Activated CD8-positive, alpha-beta memory T cell treated with anti-CD3 and anti-CD28 coated beads for 1 hour (primary cell): ENCODE measurements at places on chromosomes 6 and 20.
A peak's percentile ranks its signal among the peaks of the same experiment; 100 is the strongest.

DNA sequence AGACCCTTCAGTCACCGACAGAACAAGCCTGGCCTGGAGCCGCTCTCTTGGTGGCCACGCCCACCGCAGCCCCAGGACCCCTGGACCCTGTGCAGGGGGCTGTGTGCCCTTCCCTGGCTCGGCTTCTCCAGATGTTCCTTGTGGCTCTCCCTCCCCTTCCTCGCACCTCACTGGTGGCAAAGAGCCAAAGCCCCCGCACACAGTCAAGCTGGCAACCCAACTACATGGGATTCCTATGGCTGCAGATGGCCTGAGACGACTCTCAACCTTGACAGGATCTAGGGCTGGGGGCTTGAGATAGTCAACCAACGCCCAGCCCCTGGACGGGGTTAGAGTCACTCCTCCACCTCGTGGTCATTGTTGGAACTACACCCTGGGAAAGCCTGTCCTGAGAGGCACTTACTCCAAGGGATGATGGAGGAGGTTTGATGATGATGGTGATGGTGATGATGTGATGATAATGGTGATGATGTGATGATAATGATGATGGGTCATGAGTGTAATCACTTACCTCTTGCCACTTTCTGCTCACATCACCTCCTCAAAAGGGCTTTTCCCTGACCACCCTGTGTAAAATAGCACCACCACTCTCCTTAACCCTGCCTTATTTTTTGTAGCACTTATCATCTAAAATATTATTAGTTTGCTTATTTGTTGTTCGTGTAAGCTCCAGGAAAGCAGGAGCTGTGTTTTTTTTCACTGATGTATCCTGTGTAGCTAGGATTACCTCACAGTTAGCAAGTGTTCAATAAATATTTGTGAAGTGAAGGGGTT lies 278.4 kb downstream of the LRFN2 start:
- DNase-seq, result peak; percentile 8

DNA sequence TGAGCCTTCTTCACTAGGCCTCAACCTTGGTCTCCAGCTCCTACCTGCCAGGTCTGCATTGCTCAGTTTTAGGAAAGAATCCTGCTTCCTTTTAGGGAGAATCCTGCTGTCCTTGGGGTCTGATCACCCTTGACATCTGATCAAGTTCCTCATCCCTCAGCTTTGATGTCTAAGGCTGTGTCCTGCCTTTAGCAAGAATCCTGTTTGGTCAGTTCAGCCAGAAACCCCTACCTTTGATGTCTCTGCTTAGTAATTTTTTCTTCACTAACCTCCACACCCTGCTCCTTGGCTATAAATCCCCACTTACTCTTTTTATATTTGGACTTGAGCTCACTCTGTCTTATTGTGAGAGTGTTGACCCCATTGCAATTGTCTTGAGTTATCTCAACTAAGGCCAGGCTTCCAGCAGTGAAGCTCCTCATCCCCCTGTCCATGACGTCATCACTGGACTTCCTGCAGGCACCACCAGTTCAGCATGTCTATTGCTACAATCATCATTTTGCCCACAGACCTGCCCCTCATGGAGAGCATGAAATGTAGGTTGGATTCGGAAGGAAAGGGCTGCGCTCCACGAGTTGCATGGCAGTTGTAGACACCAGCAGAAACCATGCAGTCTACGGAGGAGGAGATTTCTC lies 4.7 kb upstream of the CST5 start:
- no peak for DNase-seq

DNA sequence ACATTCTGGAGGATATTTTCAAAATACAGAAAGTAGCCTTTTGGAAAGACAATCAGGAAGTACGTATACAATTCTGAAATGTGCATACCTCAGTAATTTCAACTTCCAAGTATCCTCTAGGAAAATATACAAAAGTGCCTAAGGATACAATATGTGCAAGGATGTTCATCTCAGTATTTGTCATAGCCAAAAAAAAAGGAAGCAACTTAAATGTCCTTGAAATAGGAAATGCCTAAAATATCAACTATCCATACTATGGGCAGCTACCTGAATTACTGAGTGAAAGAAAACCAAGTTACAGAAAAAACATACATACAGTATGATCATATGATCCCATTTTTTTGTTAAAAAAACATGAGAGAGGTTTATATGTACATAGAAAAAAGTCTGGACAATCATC lies 1.5 kb downstream of the PPIL1 start:
- no peak for DNase-seq

DNA sequence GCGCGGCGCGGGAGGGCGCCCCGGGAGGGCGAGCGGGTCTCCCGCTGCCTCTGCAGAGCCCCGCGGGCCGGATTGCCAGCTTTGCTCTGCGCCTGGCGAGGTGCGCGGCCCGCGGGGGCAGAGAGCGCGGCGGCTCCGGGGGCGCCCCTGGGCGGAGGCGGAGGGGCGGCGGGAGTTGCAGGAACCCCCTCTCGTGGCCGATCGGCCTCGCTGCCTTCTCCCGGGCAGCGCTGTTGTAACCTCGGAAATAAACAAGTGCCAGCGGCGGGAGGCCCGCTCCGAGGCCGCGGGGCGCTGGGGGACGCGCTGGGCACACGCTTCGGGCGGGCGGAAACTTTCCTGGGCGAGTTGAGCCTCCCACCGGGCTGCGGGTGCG lies 1.2 kb downstream of the CDH4 start:
- no peak for DNase-seq

DNA sequence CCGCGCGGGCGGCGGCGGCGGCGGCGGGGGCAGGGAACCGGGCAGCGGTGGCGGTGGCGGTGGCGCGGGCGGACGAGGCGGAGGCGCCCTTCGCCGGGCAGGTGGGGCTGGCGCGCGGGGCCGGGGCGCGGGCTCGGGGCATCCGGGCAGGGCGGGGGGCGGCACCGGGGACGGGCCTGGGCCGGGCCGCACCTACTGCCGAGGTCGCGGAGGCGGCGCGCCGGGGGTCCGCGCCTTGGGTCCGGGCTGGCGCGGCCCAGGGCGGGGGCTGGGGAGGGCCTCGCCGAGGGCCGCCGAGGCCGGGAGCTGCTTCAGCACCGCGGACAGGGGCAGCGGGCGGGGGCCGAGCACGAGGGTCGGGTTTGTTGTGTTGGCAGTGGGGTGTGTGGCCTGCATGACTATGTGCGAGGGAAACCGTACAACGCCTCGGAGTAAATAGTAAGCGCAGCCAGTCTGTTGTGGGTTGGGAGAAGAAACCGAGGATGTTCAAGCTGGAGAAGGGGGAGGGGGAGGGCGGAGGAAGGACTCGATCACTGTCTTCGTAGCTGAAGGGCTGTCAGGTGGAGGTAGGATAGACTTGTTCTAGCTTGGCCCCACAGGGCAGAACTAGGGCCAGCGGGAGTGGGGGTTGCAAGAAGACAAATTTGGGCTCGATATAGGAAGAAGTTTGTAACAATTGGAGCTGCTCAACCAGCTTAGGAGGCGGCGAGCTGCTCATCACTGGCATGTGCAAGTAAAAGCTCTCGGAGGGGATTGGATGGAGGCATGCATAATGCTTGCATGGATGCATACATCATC lies 593 bp downstream of the MMP24 start:
- DNase-seq, result peak; percentile 19

GRCh38 chr6:143601504-143601903 lies 76.3 kb upstream of the PHACTR2 start:
- DNase-seq, result no peak

GRCh38 chr6:35079311-35080000 lies 61.7 kb downstream of the TCP11 start:
- DNase-seq, result no peak

DNA sequence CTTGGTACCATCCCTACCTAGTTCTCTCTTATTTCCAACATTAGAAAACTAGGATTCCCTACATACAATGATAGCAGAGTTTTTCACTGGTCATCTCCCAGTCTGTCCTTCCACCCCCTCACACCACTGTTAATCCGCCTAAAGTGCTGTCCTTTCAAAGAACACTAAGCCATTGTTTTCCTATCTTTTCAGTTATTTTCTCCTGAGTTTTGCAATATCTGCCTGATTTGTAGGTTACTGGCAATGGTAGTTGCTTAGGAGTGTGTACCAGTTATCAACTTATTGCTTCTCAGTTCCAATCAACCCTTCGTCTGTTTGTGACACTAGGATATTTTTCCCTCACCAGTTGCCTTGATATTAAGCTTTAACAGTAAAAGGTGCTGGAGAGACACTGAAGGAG lies 135.0 kb downstream of the EPM2A start:
- DNase-seq, result no peak

- DNase-seq, result no peak
These were observed 23.4 kb downstream of the MGME1 start for GRCh38 chr20:17992224-17992637.

DNA sequence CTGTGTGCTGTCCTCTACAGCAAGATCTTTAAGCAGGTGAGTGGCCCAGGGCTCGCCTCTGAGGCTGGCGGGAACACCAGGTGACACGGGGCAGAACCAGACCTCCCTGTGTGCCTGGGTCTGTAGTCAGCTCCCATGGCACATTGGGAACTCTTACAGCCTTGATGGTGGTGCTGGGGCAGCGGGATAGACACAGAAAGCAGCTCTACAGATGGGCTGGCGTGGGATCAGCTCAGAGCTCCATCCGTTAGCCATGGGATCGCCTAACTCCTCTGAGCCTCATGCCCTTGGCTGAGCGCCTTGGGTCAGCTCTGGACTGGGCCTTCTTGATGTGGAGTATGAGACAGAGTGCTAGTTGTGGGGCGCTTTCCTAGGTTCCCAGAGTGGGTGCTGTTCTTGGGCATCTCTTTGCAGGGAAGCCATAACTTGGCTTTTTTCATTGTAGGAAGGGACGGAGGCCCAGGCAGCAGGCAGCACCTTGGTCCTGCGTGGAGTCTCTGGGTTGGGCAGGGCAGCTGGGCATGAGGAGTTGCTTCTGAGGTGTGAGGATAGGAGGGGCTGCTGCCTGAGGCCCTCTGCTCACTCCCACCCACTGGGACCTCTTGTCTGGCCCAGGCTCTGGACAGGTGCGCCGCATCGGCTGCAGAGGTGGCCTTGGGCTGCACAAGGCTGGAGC lies 51.3 kb downstream of the EFCAB8 start:
- no peak for DNase-seq

- no peak for DNase-seq
These were observed 9.7 kb upstream of the MARCKS start for GRCh38 chr6:113847447-113847846.

DNA sequence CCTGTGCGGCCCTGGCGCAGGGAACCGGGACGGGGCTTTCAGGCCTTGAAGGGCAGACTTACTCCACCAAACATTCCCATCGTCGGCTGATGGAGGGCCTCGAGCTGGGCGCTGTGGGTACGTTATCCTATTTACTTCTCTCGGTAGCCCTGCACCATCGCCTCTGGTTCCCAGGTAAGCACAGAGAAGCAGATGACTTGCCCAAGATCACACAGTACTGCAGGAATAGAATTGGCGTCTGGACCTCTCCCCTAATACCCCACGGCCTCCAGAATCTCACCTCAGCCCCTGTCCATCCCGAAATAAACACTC lies 46.4 kb downstream of the PDYN start:
- no peak for DNase-seq

- no peak for DNase-seq
These were observed 21.9 kb upstream of the CSE1L start for GRCh38 chr20:49024220-49024619.

DNA sequence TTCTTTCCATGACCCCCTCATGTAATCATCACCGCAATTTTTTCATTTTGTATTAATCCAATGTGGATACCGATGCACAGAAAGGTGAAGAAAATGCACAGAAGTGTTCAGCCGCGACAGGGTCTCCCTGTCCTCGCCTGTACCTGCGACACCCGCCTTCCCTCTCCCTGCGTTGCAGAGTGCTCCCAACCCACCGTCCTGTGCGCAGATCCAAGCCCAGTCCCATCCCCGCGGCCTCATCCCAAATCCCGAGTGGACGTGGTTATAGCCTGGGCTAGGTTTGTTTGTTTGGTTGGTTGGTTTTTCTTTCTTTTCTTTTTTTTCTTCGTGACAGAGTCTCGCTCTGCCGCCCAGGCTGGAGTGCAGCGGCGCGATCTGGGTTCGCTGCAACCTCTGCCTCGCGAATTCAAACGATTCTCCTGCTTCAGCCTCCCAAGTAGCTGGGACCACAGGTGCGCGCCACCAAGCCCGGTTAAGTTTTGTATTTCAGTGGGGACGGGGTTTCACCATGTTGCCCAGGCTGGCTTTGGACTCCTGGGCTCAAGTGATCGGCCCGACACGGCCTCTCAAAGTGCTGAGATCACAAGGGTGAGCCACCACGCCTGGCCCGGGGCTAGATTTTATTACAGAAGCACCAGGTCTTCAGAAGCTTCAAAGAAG lies 536 bp upstream of the RAET1G start:
- no peak for DNase-seq

DNA sequence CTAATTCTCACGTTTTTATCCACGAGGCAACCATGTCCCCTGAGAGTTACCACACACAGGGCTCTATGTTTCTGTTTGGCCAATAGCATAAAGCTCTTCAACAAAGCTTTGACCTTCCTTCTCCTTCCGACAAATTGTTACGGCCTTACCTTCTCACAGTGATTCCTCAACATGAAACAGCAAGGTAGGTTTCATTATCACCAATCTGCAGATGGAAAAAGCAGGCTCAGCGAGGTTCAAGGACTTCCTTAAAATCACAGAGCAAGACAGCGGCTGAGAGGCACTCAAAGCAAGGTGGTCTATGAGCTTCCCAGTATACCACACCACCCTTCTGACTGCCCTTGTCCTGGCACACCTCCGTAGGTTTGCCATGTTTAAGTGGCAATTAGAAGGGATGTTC lies 360.0 kb downstream of the CD83 start:
- DNase-seq, result no peak
